Right ventricle myocardium superior (tissue), 1 donor: ENCODE measurements at places on chromosomes 1 and 21.
A peak's percentile ranks its signal among the peaks of the same experiment; 100 is the strongest.

- DNase-seq, result no peak
Measured at GRCh38 chr1:19427087-19427781, 58.1 kb downstream of the CAPZB start.

DNA sequence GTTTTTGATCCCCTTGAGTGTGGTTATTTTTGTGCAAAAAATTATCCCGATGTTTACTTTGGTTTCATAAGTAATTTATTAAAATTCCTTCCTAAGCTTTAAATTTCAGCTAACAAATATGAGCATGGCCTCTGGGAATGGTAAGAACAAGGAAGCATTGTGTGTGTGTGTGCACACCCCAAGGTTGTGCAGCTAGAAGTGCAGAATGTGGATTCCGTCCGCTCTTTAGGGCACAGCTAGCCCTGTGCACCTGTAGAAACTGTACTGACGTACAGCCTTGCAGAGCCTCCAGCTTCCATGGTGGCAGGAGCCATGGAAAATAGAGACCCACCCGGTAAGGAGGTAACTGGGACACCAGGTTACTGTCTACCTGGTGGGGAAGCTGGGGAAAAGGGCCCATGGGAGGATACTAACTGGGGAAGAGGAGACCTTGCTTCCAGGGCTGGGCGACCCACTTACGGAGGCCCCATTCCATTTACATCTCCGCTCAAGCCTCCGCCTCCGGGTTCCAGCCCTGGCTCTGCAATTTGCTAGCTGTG lies 54.7 kb downstream of the B3GALT5 start:
- no peak for DNase-seq

GRCh38 chr1:58839846-58840835 lies 56.3 kb upstream of the JUN start:
- no peak for DNase-seq

DNA sequence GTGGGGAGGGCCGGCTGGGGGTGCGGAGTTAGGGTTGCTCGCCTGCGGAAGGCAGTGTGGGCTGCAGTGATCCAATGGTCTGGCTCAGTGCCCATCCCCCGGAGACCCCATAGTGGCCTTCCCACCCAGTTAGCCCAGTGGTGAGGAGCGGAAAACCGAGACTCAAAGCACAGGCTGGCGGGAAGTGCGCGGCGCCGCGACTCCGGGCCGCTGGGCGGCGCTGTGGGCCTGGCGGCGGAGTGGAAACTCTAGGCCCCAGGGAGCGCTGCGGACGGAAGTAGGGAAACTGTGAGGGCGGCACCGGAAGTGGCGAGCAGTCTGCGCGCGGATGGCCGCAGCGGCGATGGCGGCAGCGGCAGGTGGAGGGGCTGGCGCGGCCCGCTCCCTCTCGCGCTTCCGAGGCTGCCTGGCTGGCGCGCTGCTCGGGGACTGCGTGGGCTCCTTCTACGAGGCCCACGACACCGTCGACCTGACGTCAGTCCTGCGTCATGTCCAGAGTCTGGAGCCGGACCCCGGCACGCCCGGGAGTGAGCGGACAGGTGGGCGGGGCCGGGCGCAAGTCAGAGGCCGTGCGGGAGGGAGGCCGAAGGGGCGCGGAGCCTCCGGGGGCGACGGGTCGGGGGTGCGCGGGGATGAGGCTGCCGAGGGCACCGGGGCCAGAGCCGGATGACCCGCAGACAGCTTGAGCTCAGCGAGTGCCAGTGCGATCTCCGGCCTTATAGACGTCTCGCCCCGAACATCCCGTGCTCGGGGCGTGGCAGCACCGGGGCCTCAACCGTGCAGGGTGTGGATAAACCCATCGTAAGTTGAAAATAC lies at the start of gene ADPRS:
Gene ADPRS (plus strand): TSS at position 316 of the 816 bp plus-strand sequence. CDS start 13 bp downstream, at position 329.
- DNase-seq, result peak; percentile 94

- no peak for DNase-seq
Measured at GRCh38 chr21:42443181-42443785, 39.6 kb downstream of the UBASH3A start.
